ENCODE measurements at places on chromosomes 7 and 10.

GRCh38 chr10:103605359-103606096 lies 112.0 kb downstream of the NEURL1 start:
- DNase-seq = no peak

DNA sequence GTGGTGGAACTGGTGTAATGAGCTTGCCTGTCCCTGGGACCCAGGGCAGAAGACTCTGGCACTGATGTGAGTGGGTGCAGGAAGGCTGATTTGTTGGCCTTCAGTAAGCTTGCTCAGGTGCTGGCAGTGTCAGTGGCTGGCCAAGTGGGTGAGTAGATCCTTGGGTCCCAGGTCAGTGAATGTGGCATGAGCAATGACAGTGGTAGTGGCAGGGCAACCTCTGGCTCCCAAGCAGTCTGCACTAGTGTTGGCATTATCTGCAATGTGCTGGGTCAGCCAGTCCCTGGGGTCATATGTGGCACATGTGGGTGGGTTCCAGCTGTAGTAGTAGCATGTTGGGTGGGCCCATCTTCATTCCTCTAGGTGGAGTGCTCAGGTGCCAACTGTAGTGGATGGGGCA lies 640.9 kb upstream of the GRM3 start:
- DNase-seq = no peak

- no peak for DNase-seq
Measured at GRCh38 chr10:16592378-16592777, 70.7 kb upstream of the C1QL3 start.

DNA sequence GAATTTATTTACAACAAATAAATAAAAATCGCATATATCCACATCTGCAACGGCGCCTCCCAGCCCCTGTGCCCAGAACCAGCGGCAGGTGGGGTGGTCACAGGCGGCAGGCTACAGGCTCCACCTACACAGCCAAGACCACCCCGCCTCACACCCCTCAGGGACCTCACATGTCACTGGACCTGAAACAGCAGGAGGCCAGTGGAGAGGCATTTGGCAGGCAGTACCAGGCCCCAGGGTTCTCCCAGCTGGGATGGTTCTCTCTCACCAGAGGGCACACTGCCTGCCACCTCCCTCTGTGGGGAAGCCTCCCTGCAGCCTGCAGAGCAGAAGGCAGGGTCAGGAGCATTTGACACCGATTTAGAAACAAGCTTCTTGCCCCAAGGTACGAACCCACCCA lies 81.5 kb downstream of the MAD1L1 start:
- no peak for DNase-seq

- no peak for DNase-seq
Measured at GRCh38 chr7:19920705-19921104, 147.3 kb upstream of the TMEM196 start.

Measured in stimulated activated CD8-positive, alpha-beta memory T cell treated with anti-CD3 and anti-CD28 coated beads, Interleukin-7, amount 100 ng/mL, for 48 hours (primary cell).